ENCODE measurements at places on chromosomes 3 and 15.

DNA sequence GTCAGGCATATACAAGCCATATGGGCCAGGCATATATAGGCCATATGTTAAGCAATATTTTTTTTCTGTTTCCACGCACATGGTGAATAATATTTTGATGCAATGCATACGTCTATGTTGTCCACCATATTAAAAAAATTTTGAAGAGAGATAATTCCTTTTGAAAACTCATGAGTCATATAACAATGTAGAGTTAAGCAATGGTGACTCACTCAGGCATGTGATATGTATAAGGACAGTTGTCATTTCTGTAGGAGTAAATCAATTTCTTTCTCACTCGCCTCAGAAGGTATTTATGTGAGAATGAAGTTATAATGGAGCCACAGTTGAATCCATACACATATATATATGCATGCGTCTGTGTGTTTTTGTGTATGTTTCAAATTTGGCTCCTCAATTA, 272.6 kb downstream of the EPHA3 start:
- no peak for DNase-seq

GRCh38 chr3:170999737-171000242, 26.7 kb downstream of the SLC2A2 start:
- DNase-seq: no peak

- DNase-seq: no peak
Observed at GRCh38 chr3:140316466-140316865, 361.4 kb upstream of the TRIM42 start.

GRCh38 chr15:41080144-41080543, 35.9 kb downstream of the INO80 start:
- no peak for DNase-seq

GRCh38 chr3:34283751-34284150, 485.3 kb downstream of the PDCD6IP start:
- no peak for DNase-seq

GRCh38 chr3:44476963-44477311, 533 bp downstream of the ZNF445 start:
- DNase-seq: no peak

DNA sequence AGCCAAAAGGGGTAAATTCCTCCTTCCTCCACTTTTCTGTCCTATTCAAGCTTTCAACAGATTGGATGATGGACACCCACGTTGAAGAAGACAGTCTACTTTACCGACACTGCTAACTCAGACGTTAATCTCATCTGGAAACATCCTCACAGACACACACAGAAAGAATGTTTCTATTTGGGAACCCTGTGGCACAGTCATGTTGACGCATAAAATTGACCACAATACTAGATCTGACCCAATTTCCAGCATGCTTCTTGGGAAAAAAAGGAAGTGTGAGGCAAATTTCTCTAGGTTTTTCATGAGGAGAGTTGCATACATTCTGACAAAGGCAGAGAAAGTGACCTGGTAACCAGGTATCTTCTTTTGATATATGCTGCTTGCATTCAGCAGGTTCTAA, 594.1 kb downstream of the FGF12 start:
- no peak for DNase-seq

GRCh38 chr3:189673535-189673934, 42.3 kb downstream of the TP63 start:
- DNase-seq: no peak

GRCh38 chr3:45942051-45942825, 1.0 kb upstream of the CXCR6 start:
- no peak for DNase-seq

DNA sequence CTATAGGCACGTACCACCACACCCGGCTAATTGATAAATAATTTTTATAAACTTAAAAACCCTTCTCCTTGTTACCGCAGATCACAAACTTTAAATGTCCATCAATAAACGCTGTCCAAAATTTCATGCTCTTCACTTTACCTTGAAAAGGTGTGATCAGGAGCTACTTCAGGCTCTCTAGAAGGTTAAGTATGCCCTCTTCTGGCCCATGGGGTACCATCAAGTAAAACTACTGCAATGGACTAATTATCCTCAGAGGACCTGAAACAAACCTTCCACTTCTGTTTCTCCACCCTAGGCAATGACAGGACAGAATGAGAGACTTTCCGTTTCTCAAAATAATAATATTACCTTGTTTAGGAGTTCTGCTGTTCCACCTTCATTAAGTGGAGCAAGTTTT, 9.2 kb downstream of the LZTFL1 start:
- no peak for DNase-seq

GRCh38 chr3:47315069-47315647, 32.4 kb downstream of the KLHL18 start:
- DNase-seq: no peak

DNA sequence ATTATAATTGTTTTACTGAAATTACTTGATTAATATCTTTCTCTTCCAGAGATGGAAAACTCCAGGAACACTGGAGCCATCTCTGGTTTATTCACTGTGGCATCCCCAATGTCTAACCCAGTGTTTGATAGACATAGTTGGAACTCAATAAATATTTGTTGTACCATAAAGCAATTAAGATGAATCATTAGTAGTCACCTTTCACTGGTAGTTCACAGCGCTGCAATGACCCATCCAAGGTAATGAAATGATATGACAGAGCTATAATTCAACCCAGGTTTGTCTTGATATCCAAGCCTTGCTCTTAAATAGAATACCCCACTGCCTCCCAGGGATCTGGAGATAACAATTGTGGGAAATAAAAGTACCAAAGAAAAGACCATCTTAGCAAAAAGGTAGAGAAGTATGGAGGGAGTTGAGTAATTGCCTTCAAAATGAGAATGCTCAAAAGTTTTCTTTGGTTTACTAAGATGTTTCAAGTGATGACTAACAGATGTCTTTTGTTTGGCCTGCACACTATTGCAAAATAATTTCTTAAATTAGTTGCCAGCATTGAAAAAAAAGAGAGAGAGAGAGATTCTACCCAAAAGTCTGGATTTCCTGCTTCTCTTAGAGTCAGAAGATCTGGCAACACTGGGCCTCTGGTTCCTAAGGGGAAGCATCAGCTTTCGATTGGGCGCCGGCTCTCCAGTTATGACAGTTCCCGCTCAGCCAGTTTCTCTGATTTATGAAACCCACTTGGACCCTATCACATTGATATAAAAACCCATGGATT, 348.5 kb downstream of the ERC2 start:
- DNase-seq: no peak

DNA sequence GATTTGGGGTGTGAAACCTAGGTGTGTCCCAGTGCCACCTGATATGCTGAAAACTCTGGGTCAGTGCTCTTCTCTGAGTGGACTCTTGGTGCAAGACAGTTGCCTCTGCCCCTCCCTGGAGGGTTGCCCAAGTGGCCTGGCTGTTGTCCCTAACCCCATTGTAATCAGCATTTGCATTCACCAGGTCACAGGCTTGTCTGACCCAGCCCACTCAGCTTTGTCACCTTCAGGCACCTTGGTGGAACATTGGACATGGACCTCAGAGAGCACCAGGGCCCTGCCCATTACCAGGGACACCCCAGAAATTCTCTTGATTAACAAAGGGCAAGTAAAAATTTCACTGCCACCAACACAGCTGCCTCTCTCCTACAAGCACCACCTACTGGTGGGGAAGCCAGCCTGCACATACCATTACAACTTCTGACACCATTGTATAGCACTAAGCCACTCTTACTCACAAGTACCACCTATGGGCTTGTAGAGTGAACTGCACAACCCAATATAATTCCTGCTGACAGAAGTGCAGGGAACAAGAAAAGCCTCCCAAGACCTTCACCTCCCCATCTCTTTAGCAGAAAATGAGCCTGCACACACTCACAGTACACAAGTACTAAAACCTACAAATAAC, 324.6 kb downstream of the EPHA6 start:
- no peak for DNase-seq

DNA sequence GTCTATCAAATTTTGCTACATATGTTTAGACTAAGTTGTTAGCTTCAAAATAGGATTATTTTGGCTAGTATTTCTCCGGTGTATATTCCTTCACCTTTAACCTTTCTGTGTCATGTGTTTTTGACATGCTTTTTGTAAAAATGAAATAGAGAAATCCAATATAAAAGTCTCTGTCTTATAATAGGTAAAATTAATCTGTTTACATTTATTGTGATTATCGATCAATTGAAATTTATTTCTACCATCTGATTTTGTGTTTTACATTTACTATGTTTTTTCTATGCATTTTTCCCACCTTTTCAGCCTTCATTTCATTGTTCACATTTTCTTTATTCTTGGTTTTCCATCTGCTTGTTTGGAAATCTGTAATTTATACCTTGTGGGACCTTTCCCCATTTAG, 11.7 kb upstream of the LHFPL4 start:
- DNase-seq: no peak

GRCh38 chr3:120741320-120741719, 996 bp downstream of the RABL3 start:
- no peak for DNase-seq

DNA sequence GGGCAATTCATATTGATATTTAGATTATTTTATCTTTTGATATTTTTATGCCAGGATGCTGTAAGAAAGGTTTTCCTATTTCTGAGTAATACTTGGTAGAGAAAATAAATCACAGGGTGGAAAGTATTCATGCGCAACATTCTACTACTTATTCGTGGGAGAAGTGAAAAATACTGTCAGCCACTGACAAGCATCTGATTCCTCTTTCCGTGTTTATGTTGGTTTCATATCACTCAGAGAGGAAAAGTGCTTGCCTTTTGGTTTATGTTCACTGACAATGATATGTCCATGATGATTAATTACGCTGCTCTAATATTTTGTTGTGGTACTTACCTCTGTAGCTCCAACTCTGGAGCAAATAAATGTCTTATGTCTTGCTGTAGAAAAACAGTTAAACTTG, 429.4 kb downstream of the EDEM1 start:
- DNase-seq: no peak

GRCh38 chr3:494190-494589, 297.6 kb downstream of the CHL1 start:
- no peak for DNase-seq

GRCh38 chr3:146503461-146504202, 34.3 kb upstream of the PLSCR2 start:
- DNase-seq: no peak
